ENCODE measurements at places on chromosomes 13 and 19. TPM values are rescaled to one million over a fixed set of nuclear protein-coding genes. Genes with fewer than 3 reads are reported as not detected.
A peak's percentile ranks its signal among the peaks of the same experiment; 100 is the strongest.

DNA sequence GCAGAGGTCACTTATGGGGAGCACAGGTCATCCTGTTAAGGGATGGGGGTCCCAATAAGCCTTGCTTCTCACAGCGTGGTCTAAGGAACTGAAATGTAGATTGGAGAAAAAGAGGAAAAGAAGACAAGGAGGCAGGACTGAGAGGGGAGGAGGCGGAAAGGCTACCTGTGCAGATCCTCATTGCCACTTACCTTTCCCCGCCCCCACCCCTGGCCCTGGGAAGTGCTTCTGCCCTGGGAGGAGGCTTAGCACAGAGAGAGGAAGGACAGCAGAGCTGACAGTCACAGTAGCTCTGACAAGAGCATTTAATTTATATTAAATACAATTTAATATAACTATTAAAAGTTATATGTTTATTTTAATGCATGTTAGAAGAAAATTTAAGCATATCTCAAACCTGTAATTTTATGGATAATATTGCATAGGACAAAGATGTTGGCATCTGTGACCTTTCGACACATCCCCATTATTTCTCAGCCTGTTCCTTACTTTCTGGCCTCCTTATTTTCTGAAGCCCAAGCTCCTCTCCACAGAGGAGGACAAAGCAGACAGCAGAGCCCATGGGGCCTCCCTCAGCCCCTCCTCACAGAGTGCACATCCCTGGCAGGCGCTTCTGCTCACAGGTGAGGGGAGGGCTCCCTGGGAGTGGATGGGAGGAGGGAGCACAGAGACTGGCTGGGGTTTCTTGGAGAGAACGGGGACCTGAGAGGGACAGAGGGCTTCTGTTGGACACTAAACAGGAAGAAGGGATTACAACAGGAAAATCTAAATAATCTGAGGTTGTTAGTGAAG lies 23.4 kb downstream of the CEACAM21 start:
- DNase-seq, result no peak

DDX39A gene
- 15.5 TPM for total RNA-seq

GGN gene
- 0.40 TPM for total RNA-seq

DNA sequence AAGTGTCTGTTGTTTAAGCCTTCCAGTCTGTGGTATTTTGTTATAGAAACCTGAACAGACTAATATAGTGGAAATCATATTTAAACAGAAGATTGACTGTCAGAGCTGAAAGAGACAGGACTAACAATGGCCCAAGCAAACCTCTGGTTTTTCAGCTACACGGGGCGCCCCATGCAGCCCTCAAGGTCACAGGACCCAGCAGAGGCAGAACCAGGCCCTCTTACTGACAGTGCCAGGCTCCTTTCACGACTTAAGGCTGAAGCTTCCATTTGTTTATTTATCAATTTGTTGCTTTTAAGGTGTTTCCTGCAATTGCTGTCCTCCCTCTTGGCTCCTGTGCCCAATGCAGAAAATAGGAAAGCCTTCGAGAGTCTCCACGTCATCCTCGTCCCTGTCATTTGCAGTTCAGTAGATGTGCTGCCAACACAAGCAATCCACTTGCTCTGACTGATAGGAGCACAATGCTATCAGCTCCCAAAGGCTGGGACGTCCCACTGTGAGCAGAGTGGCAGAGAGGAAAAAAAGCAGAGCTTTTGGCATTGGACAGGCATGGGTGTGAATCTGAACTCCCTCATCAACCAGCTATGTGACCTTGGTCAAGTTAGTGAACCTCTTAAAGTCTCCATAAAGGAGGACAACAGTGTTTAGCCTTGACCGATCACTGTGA lies 10.5 kb upstream of the SLC7A1 start:
- DNase-seq, result peak; percentile 60

IQCN gene
- 0.83 TPM for total RNA-seq

- DNase-seq, result peak; percentile 65
Measured at GRCh38 chr19:679418-680286, 3.5 kb downstream of the FSTL3 start.
